ENCODE measurements at places on chromosomes 3 and 15.

DNA sequence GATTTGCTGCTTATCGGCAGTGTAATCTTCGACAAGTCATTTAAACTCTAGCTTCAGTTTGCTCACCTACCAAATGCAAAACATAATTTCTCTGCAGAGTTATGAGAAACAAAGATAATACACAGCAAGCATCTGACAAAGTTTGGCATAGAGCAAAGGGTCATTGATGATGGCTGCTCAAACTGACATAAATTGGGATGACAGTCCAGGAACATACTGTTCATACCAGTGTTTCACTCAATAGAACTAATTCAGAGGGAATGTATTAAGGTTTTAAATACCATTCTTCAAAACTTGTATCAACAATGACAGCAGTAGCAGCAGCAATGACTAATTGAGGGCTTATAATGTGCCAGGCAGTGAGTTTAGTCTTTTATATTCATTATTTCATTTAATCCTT, 137.6 kb downstream of the SPATA16 start:
- no peak for DNase-seq

- no peak for DNase-seq
Measured at GRCh38 chr3:176867681-176868663, 329.3 kb downstream of the TBL1XR1 start.

GRCh38 chr3:55469957-55470526, 17.1 kb downstream of the WNT5A start:
- DNase-seq = no peak

- no peak for DNase-seq
Measured at GRCh38 chr3:10575601-10576160, 70.3 kb upstream of the ATP2B2 start.

DNA sequence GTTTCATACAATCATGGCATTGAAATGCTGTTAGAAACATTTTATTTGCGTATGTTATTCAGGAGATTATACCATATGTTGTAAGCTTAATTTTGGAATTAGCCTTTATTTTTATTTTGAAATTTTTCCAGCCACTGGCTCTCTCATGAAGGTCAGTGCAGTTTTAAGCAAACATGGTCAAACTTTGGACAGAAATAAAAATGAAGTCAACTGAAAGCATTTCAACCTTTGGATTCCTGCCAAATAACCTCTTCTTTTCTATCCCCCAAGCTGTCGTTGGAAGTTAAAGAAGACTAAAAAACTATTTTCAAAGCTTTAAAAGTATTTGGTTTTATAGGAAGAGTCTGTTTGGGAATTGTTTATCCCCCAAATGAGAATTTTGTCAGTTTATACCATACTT, 846.6 kb downstream of the MCTP2 start:
- DNase-seq = no peak

DNA sequence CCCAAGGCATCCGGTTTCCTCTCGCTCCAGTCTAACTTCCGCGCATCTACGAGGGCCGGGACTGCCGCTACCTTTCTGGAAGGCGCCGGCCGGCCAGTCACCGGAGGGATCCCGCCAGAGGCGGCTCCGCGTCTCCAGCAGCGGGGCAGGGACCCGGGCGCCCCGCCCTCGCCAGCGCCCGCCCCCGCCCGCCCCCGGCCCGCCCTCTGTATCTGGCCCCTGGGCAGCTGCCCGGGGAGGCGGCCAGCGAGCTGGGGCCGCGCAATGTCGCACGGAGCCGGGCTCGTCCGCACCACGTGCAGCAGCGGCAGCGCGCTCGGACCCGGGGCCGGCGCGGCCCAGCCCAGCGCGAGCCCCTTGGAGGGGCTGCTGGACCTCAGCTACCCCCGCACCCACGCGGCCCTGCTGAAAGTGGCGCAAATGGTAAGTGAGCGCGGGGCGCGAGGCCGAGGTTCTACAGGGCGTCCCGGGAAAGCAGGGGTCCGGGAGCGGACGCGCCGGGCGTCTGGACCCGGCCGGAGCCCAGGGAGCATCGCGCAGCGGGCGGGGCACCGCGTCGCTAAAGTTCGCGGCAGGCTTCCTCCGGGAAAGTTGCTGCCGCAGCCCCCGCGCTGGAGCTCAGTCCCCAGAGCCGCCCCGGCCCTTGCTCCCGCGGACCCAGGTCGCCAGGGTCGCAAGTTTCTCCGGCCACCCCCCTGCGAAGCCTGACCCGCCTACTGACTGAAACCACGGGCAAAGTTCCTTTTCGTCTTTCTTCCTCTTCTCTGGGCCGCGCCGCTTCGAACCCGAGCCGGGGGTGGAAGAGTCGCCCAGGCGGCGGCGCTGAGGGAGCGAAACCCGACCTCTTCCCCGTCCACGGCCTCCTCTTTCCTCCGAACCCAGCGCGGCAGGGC, at the start of gene CMTM7:
CMTM7 (plus strand) TSS at position 211 of the 893 bp plus-strand sequence; CDS start at position 265, 54 bp downstream.
- peak; percentile 90 for DNase-seq

DNA sequence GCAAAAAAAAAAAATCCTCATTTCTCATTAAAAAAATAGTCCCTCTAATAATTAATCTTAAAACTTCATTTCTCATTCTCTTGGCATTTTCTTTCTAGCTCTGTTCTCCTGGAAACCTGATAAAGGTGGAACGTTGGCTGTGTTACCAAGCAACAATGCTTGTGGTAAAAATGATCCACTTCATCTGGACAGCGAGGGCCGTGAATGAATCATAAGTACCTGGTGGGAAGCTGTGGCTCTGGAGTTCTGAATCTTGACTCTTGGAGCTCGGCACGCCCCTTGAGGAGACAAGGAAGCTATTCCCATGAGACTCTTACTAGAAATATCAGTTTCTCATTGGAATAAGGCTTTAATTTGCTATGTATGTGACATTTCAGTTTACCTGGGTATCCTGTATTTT, 32.5 kb downstream of the BCL2L10 start:
- DNase-seq = no peak

DNA sequence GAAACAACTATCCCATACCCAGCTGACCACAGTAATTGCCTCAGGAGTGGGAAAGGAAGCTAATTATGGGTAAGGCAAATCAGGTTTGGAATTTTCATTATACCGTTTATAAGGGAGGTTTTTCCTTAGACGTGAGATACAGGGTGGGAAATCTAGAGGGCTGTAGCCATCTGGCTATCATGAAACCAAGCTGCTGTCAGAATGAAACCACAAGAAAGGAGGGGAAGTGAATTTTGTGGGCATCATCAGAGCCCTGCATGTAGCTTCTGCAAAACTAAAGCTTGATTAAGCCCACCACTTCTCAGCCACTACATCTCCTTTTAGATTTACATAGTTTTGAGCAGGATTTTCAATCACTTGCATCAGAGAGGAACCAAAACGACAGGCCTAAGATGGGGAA, 893.5 kb downstream of the TUSC7 start:
- no peak for DNase-seq
